NCI-H1105 treated with DMSO at 0.1 percent for 48 hours (cell line): ENCODE measurements at places on chromosomes 4 and X.

DNA sequence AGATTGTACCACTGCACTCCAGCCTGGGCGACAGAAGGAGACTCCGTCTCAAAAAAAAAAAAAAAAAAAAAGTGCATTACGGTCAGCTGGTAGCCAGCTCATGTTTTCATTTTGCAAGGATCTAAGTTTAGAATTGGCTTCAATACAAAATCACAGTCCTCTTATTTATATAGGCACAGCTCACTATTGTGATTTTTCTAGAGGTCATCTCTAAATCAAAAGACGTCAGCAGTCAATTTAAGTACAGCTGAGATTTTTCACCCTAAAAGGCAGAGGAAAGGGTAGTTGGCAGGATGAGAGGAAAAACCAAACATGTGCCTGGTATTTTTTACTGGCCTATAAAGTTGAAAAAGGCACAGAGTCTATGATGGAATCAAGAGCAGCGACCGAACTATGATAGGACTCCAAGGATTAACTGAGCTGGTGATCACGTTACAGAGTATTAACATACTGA is 30.8 kb downstream of the ASB5 start:
- DNase-seq, result no peak

DNA sequence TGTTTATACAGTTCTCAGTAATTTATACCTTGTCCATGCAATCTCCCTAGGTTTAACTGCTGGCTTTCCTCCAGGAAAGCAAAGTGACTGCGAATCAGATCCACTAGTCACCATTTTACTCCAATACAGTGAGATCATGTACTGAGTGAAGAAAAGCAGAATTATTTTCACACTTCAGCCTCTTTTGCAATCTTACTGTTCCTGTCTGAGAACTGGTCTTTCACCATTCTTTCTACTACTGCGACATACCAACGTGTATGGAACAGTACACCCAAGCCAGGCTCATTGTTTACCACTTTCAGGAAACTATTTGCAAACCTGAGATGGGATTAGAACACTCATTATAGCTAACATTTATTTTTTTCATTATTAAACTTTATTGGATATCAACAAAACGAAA is 8.0 kb upstream of the MSL3 start:
- DNase-seq, result no peak

DNA sequence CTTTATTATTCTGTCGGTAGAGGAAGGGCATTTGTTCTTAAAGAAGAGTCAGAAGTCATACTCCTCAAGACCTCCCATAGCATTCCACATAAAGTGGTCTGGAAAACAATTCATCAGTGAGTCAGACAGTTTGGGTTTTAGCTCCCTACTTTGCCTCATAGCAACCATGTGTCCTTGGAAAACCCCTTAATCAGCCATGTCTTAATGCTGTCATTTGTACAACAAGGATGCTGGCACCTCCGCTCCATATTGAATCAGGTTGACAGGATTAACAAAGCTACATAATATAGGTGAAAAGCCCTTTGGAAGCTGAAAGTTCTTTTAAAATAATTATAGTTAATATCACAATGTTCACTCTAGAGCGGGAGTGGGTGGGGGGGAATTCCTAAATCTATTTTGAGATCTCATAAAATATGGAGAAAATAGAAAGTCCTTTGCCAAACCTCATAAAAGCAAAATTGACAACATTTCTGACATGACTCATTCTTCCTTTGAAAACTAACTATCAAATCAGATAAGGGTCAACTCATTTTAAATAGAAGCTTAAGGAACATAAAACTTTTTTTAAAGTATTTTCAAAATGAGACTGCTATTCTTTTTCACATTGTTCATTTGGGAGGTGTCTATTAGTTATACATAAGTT is 37.3 kb upstream of the GUCY1A1 start:
- no peak for DNase-seq

DNA sequence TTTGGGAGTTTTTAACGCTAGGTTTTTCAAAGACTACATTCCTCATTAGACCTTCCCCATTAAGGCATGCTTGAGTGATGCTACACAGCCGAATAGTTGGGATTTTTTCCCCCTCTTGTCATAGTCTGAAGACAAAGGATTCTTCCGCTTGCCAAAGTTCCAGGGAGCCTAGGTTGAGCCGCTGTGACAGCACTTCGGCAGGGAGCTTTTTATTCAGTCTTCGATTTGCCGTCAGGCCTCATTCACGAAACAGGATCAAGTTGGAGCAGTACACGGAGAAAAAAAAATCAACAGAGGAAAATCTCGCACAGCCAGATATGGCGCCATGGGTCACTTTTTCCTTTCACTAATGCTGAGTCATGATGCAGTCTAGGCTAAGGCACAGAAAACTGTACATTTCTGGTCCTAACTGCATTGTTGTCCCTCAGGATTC is 24.3 kb downstream of the SHROOM3 start:
- no peak for DNase-seq

DNA sequence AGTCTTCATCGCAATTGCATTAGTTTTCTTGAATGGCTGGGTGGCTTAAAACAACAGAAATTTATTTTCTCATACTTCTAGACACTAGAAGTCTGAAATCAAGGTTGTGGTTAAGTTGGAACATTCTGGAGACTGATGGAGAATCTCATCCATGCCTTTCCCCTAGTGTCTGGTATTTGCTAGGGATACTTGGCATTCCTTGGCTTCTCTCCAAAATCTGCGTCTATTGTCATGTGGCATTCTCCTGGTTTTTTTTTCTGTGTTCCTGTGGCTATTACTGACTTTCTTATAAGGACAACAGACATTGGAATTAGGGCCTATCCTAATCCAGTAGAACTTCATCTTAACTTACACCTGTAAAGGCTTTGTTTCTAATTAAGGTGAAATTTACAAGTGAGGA is 272.8 kb upstream of the EPHA5 start:
- DNase-seq, result peak; percentile 1

GRCh38 chr4:151766691-151767090 is 5.9 kb upstream of the GATB start:
- DNase-seq, result no peak

DNA sequence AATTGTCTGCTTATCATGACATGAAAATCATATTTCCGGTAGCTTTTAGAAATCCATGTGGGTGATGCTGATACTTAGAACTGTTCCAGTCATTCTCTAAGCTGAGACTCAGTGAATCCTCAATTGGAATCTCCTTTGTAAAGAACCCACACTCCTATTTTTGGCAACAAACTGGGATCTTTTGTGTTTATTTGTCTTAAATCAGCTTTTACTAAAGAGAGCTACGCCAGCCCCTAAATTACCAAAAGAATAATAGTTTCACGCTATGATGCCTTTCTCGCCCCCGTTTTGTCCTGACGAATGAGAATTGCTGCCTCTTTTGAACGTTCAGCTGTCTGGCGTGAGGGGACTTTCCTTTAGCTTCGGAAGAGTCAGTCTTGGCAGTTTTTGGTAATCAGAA is 195.9 kb downstream of the SHOX start:
- DNase-seq, result no peak

GRCh38 chr4:88442689-88443191 is 14.2 kb upstream of the HERC5 start:
- DNase-seq, result no peak

DNA sequence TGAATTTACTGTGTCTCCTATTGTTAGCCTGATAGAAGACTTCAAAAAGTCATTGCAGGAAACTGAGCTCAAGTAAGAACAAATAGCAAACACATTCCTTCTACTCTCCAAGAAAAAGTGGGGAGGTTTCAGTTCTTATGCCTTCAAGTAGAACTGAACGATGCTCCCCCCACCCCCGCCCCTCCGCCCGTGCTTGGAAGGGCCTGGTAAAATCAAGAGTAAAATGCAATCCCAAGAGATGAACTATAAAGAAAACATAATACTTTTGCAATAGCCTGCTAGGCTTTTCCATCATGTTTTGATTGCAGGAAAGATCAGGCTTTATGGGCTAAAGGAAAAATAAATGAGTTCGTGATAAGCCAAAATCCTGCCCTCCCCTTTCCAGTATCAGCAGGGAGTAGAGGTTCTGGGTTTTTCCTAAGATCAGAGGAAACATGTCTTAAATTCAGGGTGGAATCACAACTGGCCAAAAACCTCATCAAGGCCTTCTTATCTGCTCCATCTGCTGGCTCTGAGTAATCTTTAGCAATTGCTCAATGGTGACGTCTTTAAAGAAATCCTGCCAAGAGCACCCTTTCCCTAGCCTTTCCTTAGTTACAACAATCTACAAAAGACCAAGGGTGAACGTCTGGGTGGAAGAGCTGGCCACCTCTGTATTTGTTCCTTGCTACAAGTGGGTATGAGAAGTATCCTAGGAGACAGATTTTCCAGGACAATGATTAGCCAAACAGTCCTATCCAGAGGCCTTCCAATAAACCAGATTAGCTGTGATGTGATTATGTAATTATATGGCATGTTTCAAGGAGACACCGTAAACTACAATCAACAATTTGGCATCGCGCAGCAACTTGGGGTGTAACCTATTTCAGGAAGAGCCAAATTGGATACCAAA is 66.3 kb upstream of the FAM9C start:
- peak; percentile 26 for DNase-seq

- DNase-seq, result no peak
Measured at GRCh38 chrX:13837290-13837745, 20.4 kb upstream of the GPM6B start.

- DNase-seq, result peak; percentile 42
Measured at GRCh38 chr4:18440527-18441202, 419.1 kb upstream of the LCORL start.

DNA sequence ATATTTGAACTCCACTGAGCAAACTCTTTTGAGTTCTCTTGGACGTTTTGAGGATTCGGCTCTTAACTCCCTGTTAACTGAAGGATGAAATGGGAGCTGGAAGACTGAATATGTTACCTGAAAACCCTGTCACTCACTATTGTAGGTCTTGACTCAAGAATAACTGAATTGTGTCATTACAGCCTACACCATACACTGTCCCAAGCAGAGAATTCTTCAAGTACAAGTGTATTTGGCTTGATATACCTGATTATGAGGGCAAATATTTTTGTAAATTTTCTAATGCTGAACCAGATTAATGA is 276.1 kb downstream of the CFAP299 start:
- no peak for DNase-seq

DNA sequence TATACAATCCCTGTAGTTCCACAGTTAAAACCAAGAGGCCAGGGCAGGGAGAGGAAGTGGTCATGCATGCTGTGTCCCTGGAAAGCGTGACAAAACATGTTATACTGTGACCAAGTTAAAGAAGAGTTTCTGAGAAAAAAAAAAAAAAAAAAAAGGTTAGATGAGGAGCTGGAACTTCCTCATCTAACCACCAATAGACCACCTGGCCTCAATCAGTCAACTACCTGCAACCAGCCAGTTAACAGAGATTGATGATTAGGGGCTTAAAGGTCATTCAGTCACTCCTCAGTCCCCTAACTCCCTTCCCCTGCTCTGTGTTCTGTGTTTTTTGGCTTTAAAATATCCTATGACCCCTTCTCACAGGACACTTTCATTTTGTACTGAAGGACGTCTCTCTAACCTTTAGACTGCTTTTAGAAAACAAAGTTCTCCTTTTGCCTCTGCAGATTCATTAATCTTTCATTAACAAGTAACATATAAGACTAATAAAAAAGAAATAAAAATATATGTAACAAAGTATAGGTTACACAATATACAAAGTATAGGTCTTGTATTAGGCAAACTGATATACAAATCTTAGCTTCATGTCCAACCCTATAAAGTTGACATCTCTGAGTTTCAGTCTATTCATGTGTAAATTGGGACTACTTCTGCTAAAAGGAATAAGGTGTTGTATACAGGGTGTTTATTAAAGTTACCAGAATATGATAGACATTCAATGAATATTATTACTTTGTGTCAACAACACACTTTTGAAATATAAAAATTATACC is 179.1 kb upstream of the NDST4 start:
- no peak for DNase-seq

DNA sequence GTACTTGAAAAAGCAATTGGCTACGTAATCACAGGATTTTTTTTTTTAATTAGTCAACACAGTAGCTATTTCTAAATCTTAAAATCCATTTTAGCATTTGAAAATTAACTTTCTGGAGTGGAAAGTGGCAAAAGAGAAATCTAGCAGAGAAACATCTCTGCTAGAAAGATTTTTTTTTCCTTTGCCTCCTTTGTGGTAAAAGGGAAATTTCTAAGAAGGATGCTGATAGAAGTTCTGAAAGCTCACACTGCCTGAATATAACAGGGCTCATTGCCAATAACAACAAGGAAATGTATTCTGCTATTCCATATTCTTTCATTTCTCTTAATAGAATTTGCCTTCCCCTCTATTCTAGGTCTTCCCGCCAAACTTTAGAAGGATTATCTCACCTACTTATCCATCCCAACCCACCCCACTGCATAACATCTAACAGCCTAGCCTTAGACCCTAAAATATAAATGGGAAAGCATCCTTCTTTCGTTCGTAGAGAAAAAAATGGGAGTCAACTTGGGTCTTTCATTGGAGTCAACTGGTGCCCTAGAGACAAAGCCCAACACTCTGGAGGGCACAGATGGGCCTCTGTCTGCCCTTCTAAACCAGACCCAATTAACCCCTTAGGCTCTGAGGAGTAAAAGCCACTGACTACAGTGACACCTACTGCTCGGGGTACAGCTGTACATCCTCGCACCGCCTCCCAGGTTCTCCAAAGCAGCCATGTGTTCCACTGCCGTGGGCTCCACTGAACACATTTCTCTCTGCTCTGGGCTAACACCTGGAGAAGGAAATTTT is 103.9 kb downstream of the MAML3 start:
- peak; percentile 64 for DNase-seq

GRCh38 chr4:105587841-105588240 is 35.4 kb downstream of the ARHGEF38 start:
- no peak for DNase-seq

- DNase-seq, result no peak
Measured at GRCh38 chr4:79173186-79173585, 152.7 kb downstream of the NAA11 start.

DNA sequence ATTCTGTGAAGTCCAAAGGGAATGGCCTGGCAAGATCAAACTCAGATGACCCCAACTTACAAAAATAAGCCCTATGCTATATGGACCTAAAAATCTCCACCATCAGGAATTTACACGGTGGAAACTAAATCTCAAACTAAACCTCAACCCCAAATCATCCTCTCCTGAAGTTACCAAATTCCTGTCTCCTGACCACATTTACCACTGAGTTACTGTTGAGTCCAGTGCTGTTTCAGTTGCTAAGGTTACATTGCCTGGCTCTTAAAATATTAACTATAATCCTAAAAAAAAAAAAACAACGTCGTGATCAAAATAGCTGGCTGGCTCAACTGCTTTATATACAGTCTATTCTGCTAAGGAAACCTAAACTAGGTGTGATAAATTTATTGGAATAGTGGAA is 315.2 kb upstream of the SLIT2 start:
- DNase-seq, result no peak

GRCh38 chr4:142411993-142412392 is 434.1 kb downstream of the INPP4B start:
- no peak for DNase-seq

DNA sequence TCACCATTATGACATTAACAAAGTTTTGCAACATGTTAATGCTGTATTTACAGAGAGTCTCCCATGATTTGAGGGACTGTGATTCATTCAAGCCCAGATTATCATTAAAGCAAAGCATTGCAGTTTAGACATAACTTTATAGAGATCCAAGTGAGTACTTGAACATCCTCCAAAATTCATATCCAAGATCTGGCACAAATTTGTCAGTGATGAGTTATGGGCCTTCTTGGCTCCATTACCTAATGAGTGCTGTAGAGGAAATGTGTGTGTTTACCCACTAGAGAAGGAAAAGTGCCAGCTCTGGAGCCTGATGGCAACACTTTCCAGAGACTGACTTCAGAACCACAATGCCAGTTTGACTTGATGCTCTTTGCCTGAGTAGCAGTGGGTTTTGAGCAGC is 432.3 kb downstream of the GALNTL6 start:
- DNase-seq, result peak; percentile 7

- DNase-seq, result no peak
Measured at GRCh38 chr4:2449511-2450392, 19.2 kb upstream of the RNF4 start.

GRCh38 chrX:144494074-144494473 is 610.2 kb downstream of the UBE2NL start:
- DNase-seq, result peak; percentile 5
